ENCODE measurements at places on chromosomes 3 and 15.

- DNase-seq: no peak
Observed at GRCh38 chr3:53030619-53031449, 15.0 kb downstream of the SFMBT1 start.

GRCh38 chr3:151085889-151086483 is 522 bp downstream of the MED12L start:
- DNase-seq: no peak

DNA sequence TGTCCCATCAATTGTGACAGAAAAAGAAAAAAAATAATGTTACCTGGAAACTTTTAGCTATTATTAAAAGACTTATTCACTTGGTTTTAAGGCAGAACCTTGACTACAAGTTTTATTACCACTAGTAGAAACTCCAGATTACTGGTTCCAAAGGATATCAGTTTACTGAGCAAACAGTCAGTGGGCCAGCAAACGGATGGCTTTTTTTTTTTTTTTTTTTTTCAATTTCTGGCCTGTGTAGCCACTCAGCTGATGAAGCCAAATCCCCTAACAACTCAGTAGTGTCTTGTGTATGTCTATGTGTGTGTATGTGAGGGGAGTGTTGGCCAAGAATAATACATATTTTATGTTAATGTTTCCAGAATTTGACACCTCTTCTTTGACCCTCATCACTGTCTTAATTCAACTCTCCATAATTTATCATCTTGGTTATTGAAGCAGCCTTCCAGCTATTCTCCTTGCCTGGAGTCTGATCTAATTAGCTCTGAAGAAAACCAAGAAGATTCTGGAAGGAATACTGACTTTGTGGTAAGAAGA is 724.9 kb downstream of the NSUN3 start:
- no peak for DNase-seq

DNA sequence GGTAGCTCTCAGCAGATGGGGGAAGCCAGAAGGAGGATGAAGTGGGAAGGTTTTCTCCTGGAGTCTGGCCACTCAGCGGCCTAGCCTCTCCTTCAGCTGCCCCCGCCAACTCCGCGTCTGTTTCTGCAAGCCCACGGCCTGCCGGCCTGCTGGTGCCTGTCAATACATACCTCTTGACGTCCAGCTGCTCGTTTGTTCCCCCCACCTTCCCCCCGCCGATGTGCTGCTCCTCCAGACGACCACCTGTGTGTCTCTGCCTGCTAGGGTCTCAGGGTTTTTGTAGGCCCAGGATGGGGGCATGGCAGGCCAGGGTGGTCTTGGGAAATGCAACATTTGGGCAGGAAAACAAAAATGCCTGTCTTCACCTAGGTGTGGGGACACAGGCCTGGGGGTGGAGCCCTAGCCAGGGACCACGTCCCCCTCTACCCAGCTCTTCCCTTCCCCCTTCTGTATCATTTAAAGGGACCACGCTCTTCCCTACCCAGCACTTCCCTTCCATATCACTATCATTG is 137.8 kb downstream of the ALCAM start:
- no peak for DNase-seq

- DNase-seq: no peak
Observed at GRCh38 chr3:156479604-156480003, 75.3 kb downstream of the SSR3 start.

DNA sequence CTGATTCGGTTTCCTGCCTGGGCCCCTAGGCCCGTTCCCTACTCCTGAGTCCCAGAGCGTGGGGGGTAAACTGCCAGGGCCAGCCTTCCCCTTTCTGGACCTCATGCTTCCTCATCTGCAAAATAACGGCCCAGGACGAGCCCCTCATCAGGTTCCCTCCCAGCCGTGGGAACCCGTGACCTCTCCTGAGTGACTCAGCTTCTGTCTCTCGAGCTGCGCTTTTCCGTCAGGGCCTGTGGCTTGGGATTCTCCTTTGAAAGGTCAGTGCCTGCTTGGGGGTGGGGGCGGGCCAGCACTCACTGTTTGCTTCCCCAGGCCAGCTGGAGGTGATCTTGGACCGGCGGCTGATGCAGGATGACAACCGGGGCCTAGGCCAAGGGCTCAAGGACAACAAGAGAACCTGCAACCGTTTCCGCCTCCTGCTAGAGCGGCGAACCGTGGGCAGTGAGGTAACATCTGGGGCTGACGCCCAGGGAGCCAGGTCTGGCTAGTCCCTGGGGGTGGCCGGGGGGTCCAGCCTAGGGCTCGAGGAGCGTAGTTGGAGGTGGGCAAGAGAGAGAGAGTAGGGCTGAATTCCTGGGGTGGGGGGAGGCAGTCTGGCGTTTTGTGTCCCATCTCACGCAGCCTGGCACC is 12.8 kb downstream of the MAN2A2 start:
- DNase-seq: no peak

DNA sequence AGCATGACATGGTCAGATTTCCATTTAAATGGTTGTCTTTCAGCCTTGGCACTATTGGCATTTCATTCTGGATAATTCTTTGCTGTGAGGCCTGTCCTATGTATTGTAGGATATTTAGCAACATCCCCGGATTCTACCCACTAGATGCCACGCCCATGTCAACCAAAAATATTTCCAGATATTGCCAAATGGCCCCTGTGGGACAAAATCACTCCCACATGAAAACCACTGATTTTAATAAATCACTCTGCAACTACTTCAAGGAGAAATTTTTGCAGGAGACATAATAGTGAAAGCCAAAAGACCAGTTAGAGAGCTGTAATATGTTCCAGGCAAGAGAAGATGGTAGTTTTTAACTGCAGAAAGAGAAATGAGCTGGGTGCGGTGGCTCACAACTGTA is 55.9 kb upstream of the RARB start:
- DNase-seq: no peak

DNA sequence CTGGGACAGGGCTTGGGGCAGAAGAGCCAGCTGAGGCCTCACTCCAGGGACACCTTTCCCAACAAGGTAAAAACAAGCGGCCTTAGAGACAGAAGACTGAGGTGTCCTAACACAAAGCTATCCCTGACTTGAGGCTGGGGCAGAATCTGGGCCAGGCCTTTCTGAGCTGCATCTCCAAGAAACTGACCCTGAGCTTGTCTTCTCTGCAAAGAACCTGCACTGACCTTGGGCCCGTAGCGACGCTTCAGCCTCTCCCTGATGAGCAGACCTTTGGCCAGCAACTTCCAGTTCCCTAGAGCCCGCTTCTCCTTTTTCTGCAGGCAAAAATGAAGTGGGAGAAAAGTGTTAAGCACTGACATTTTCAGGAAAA is 22.2 kb downstream of the TMEM43 start:
- no peak for DNase-seq

- DNase-seq: no peak
Observed at GRCh38 chr3:87247430-87247773, 20.3 kb downstream of the CHMP2B start.

GRCh38 chr15:41291065-41291631 is 41.2 kb downstream of the OIP5 start:
- DNase-seq: no peak

- DNase-seq: no peak
Observed at GRCh38 chr3:49601358-49602048, 47.2 kb downstream of the BSN start.

GRCh38 chr3:172223870-172224269 is 184.5 kb downstream of the FNDC3B start:
- no peak for DNase-seq

DNA sequence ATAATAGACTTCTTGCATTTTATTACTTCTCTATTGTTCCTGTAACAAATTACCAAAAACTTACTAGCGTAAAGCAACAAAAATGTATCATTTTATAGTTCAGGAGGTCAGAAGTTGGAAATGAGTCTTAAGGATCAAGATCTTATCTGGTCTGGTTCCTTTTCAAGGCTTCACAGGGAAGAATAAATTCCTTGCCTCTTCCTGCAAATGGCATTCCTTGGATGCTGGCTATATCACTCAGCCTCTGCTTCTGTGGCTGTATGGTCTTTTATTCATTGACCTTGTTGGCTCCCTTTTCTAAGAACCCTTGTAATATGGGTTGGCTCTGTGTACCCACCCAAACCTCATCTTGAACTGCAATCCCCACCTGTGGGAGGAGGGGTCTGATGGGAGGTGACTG is 478.4 kb upstream of the THBS1 start:
- no peak for DNase-seq

GRCh38 chr3:127781411-127782001 is 40.8 kb downstream of the MGLL start:
- no peak for DNase-seq

DNA sequence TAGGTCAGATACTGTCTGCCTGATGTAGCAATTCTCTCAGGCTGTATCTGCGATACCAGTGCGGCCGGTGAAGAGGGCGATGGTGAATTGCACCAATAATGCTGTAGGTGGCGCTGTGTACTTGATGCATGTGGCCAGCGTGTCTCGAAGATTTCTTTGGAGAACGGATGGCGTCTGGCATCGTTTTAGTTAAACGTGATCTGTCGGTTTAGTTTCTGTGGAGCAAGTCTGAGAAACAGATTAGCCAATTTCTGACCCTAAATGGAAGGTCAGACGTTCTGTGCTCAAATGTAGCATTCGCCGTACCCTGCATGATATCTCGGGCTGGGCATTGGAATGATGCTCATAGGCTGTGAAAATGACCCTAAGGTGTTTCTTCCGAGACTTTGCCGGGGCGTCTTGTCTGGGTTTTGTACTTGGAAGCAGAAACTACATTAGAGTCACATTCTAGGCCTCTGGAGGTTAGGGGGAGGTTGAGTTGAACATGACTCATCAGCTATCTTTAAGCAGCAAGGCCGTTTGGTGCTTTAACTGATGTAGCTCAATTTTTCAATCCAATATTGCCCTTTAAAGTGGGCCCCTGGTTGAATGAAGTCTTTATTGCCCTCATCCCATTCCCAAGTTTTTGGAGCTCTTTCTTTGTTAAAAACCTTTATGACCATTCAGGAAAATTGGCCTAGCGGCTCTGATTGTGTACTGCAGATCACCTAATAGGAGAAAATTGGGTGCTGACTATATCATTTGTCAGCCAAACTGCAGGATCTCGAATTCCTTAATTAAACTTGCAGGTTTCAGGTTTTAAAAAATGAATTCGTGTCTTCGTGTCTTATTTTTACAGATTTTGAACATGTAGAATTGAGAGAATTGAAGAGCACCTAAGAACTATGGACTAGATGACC is 80.0 kb downstream of the SQOR start:
- peak; percentile 50 for DNase-seq

DNA sequence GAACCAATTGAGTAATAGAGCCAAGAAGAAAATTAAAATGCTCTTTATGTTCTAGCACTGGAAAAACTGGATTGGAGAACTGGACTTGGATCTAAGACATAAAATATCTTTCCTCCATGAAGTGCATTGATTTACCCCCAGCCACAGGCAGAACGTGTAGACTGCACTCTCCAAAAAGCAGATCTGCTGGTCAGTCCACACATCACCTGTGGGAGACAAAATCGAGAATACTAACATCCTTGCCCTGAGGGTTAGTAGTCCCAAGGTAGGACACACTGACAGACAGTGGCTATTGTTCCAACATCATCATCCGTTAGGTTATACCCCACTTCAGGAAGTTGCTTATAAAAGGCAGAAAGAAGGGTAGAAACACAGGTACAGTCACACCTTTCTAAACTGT is 257.1 kb upstream of the STT3B start:
- no peak for DNase-seq

- DNase-seq: no peak
Observed at GRCh38 chr15:36645106-36645505, 65.7 kb downstream of the CDIN1 start.

GRCh38 chr3:100975714-100976113 is 17.5 kb downstream of the ABI3BP start:
- DNase-seq: no peak

- DNase-seq: no peak
Observed at GRCh38 chr3:120285508-120285841, 453 bp upstream of the GPR156 start.

DNA sequence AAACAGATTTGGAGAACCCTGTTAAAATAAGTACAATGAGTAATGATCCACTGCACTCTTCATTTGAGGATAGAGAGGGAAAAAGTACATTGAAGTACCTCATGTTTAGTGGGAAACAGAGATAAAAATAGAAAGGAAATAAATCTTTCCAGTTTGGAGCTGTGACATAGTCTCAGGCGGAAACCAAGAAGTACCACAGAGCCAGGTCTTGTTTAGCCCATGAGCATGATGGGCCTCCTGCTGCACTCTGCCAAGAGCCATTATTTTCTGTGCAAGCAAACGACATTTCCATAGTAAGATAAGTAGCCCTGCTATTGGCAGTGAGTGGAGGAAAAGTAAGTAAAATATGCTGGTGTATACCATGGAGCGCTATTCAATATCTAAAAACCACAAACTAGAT is 796.1 kb downstream of the TBL1XR1 start:
- DNase-seq: no peak

DNA sequence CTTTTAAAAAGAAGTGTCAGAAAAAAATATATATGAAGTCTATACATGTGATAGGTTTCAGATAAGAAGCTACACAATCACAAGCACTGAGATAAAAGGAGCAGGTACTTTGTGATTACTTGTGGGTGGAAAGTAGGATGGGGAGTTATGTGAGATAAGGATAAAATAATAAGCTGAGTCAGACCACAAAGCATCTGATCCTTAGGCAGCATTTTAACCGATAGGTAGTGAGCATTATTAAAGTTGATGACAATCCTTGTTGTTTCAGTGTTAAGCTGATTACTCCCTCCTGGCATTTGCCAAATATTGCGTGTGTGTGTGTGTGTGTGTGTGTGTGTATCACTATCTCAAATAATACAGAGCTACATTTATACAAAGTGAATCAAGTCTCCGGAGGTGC is 483.1 kb downstream of the NAALADL2 start:
- DNase-seq: no peak

- no peak for DNase-seq
Observed at GRCh38 chr15:62639432-62639831, 403.1 kb upstream of the TPM1 start.

DNA sequence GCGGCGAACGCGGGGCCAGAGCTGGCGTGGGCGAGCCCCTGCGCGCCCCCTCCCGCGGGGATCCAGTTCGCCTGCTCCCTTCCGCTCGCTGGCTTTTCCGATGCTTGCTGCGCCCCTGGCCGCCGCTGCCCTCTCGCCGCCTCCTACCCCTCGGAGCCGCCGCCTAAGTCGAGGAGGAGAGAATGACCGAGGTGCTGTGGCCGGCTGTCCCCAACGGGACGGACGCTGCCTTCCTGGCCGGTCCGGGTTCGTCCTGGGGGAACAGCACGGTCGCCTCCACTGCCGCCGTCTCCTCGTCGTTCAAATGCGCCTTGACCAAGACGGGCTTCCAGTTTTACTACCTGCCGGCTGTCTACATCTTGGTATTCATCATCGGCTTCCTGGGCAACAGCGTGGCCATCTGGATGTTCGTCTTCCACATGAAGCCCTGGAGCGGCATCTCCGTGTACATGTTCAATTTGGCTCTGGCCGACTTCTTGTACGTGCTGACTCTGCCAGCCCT is 721 bp downstream of the P2RY1 start:
- DNase-seq: no peak

- peak; percentile 3 for DNase-seq
Observed at GRCh38 chr3:65425880-65426279, 612.8 kb downstream of the MAGI1 start.

DNA sequence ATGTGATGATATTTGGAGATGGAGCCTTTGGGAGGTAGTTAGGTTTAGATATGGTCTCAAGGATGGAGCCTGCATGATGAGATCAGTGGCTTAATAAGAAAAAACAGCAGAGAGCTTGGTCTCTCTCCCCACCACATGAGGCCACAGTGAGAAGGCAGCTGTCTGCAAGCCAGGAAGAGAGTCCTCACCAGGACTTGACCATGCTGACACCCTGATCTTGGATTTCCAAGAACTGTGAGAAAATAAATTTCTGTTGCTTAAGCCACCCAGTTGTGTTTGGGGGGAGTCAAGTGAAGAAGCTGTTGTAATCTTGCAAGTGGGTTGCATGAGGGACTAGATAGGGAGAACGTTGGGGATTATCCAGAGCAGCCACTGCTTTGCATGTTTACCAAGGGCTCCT is 62.3 kb upstream of the TNFAIP8L3 start:
- no peak for DNase-seq

GRCh38 chr3:183825456-183826161 is at the start of gene MAP6D1:
TSS of gene MAP6D1 (minus strand) at chr3:183825577. CDS start at chr3:183825547, 30 bp downstream.
- peak; percentile 56 for DNase-seq

Measured in NCI-H2227 treated with DMSO at 0.1 percent for 48 hours (cell line).